ENCODE measurements at places on chromosomes 12 and 14.

- DNase-seq: no peak
Measured at GRCh38 chr12:981961-982360, 9.1 kb upstream of the ERC1 start.

DNA sequence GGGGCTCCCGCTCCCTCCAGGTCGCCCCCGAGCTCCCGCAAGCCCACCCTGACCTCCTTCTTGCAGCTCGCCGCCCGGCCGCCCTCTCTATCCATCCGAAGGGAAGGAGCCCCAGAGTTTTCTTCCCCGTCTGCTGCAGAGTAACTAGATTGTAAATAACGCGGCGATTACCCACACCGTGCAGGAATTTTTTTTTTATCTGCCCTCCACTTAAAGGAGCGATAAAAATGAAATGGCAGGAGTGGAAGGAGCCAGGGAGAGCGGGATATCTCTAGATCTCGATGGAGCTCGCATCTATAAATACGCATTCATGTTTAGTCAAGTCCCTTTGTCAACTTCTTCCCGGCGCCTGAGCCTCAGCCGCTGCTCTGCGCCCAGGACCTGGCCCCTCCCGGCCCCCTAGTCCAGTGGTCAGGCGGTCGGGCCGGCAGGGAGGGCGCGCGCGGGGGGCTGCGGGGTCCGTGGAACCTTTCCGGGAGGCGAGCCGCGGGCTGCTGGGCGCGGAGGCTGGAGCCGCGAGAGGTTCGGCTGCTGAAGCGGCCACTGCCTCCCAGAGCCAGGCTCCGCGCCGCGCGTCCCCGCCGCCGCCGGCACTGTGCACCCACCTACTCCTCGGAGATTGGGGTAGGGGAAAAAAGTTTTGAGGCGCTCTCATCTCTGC is 386.0 kb downstream of the BCAT1 start:
- no peak for DNase-seq

DNA sequence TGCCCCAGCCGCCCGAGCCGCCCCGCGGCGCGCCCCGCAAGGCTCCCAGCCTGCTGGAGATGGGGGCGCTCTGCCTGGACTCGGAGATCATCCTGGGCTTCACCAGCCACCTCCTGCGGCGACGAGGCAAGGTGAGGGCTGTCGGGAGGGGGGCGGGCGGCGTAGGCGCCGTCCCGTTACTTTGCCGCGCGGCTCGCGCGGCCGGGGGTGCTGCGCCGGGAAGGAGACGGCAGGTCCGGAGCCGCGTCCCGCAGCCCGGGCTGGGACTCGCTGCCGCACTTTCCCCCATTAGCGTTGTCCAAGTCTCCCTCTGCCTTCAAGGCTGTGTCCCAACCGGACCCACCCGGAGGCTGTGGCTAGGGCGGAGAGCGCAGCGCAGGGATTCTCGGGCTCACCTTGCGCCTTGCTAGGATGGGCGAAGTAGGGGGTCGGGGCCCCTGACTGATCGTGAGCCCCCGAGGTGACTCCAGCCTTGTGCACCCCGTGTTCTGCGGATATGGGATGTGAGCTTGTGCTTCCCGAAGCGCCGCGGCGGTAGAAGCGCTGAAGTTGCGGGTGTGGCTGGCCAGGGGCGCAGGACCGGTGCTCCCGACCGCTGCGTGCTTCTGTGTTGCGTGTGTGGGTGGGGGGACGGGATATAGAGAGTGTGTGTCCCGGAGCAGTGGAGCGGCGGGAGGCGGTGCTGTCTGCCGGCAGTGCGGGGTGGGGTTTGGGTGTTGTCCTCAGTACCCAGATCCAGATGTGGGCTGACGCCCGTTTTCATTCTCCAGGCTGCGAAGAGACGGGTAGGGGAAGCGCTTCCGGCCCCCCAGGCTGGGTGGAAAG is 1.7 kb upstream of the KIF26A start:
- DNase-seq: peak; percentile 0

GRCh38 chr12:61308220-61308619 is 952.0 kb upstream of the USP15 start:
- no peak for DNase-seq

DNA sequence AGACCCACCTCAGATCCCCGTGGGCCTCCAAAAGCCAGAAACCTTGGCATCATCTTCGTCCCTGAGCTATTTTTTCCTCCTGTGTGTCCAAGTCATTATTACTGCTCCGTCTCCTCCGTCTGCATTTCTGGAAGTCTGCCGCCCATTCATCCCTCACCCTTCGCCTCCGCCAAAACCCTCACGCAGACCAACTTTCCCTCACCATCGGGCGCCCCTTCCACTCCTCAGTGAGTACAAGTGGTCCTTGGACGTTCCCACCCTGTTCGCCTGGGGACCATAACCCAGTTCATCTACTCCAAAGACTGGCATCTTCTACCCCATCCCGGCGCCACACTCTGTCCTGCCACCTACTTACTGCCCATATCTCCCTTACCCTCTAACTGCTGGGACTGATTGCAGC is 3.7 kb upstream of the LTBP2 start:
- DNase-seq: no peak

GRCh38 chr12:42372154-42372791 is 46.3 kb downstream of the PPHLN1 start:
- peak; percentile 63 for DNase-seq

- peak; percentile 47 for DNase-seq
Measured at GRCh38 chr14:55129428-55130195, 560 bp downstream of the LGALS3 start.

DNA sequence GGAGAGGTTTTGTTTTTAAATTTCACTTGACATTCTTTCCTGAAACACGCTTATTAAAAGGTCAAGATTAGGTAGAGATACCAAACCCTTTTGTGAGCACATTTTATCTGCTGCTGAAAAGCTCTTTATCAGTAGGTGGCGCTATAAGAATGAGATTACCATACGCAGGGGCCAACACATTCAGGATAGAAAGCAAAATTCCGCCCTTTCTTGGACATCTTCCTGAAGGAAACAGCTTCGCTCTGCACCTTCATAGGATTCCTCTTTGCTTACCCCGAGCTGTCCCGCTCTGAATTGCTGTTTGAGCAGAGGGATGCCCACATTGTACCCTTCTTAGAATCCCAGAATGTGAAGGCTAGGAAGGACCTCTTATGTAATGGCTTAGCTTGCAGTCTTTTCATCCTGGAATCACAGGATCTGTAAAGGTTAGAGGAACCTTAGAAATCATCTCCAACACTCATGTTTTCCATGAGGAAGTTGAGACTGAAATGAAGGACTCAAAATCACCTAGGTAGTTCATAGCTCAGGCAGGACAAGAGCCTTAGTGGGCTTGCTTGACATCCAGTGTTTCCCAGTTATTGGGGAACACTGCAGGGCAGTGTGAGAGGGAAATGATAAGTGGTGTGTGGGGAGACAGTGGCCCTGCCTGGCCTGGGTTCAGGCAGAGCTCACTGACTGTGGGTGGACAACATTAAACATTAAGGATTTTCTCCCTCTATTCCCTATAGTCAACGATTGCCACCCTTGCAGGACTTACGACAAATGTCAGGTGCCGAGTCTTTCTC is 38.7 kb upstream of the CRY1 start:
- DNase-seq: peak; percentile 54

GRCh38 chr12:53949631-53950436 is 4.9 kb upstream of the HOXC12 start:
- no peak for DNase-seq

DNA sequence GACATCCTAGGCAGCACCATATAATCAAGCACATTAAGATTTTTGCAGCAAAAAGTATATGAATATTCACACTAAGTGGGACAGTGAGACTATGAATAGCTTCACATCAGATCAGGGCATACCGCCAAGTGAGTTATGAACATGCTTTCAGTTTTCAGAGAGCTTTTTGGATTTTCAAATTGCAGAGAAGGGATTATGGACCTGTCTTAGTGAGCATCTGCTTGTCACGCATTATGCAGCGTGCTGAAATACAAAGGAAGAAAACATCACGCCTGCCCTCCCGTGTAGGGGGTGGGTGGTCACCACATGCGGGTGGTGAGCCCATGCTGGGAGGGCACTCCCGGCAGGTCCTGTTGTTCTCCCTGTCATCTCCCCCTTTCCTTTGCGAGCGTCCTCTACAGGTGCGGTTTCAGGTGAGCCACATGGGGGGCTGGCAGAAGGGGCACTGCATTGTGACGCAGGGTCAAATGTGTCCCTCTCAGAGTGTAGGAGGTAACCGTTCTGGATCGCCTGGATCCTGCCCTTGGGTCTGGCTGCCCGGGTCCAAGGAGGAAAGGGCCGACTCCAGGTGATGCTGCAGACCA is 42.6 kb downstream of the TRAF3 start:
- DNase-seq: no peak
